T-helper 2 cell treated with Interferon-gamma antibody and Interleukin-4, amounts not matched to agents 100 ng/mL and 5 ng/mL, for 36 hours (primary cell): ENCODE measurements at places on chromosomes 2 and 18. TPM values are rescaled to one million over a fixed set of nuclear protein-coding genes. Genes with fewer than 3 reads are reported as not detected.

NETO1 gene
- total RNA-seq, result not detected in 2 replicates

SELENOI gene
- total RNA-seq, result 37.1 and 38.5 TPM in 2 replicates

AQP12A gene
- total RNA-seq, result not detected in 2 replicates

ACTG2 gene
- total RNA-seq, result not detected in 2 replicates

NTSR2 gene
- not detected in 2 replicates for total RNA-seq

STARD6 gene
- 0.27 TPM in 1 of 2 replicates, not detected in the other for total RNA-seq

NEDD4L gene
- 3.7 and 4.9 TPM in 2 replicates for total RNA-seq

LINC00305 gene
- total RNA-seq, result not detected in 2 replicates

CCBE1 gene
- total RNA-seq, result 0.05 TPM in 1 of 2 replicates, not detected in the other

CDKL4 gene
- total RNA-seq, result 0.59 and 0.80 TPM in 2 replicates

MFSD2B gene
- total RNA-seq, result 0.09 TPM in 1 of 2 replicates, not detected in the other

KCNE4 gene
- not detected in 2 replicates for total RNA-seq

ECEL1 gene
- total RNA-seq, result 0.07 TPM in 1 of 2 replicates, not detected in the other

CPS1 gene
- total RNA-seq, result 1.0 and 1.2 TPM in 2 replicates

LIMS4 gene
- total RNA-seq, result 0.20 and 0.25 TPM in 2 replicates

GIGYF2 gene
- total RNA-seq, result 62.5 and 71.8 TPM in 2 replicates

ALLC gene
- not detected in 2 replicates for total RNA-seq

CROCC2 gene
- not detected in 2 replicates for total RNA-seq

CCDC121 gene
- total RNA-seq, result 1.1 and 1.2 TPM in 2 replicates

SLC16A14 gene
- 1.5 and 1.7 TPM in 2 replicates for total RNA-seq

DNAJB2 gene
- total RNA-seq, result 32.1 and 34.0 TPM in 2 replicates

TMEM178A gene
- not detected in 2 replicates for total RNA-seq

ABCG5 gene
- total RNA-seq, result not detected in 2 replicates

MFSD6 gene
- total RNA-seq, result 47.5 and 48.9 TPM in 2 replicates

GAREM2 gene
- 4.1 and 5.3 TPM in 2 replicates for total RNA-seq

MC5R gene
- 0.09 TPM in 1 of 2 replicates, not detected in the other for total RNA-seq
